ENCODE measurements at places on chromosomes 2 and 18.

DNA sequence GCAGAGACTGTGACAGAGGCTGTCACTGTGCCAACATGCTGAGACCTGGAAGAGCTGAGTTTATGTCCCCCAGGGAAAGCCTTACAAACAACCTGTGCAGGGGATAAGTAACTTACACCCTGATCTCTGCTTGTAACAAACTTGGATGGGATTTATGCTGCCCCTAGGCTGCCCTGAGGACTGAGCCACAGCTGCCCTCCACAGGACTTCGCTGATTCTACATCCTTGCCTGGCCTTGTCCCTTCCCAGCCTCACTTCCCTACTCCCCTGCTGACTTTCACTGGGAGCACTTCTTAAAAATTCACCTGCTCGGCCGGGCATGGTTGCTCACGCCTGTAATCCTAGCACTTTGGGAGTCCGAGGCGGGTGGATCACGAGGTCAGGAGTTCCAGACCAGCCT, 45.9 kb upstream of the ASAP2 start:
- no peak for DNase-seq

DNA sequence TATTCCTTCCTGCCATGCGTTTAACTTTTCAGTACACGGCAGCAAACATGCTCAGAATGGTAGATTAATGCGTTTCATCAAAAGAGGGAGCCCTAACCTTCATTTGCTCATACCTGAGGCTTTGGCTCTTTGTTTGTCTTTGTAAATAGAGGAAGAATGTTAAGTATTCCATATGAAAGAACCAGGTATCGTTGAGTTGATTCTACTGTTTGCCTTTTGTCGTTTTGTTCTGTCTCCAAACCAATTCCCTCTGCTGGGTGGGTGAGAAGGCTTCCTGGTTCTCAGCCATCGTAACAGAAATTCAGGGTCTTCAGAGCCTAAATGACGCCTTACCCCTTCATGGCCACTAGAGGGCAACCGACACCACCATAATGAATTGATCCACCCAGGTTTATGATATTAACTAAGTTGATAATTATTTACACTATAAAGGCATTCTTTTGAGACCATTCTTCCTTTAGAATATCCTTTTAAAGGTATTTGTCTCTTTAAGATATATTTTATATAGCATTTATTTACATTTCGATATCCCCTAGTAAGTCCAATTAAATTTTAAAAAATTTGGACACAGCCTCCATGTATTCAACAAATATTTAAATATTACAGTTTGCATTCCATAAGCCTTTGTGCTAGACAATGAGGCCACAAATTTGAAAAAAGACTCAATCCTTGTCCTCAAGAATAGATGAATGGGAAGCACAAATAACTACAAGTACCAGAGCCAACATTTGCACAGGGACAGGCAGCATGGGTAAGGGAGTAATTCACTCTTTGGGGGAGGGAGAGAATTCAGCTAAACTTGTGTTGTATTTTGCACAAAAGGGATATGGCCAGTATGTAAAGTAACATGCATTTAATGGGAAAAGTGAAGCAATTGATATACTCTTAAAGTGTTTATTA, 48.1 kb downstream of the TIMM21 start:
- peak; percentile 6 for DNase-seq

GRCh38 chr18:8995096-8995495, 107.4 kb upstream of the NDUFV2 start:
- DNase-seq: no peak

- no peak for DNase-seq
Measured at GRCh38 chr2:138012968-138013367, 48.7 kb downstream of the HNMT start.

GRCh38 chr2:98471402-98472131, 26.9 kb downstream of the INPP4A start:
- no peak for DNase-seq
